ENCODE measurements at places on chromosomes 12 and 14.

DNA sequence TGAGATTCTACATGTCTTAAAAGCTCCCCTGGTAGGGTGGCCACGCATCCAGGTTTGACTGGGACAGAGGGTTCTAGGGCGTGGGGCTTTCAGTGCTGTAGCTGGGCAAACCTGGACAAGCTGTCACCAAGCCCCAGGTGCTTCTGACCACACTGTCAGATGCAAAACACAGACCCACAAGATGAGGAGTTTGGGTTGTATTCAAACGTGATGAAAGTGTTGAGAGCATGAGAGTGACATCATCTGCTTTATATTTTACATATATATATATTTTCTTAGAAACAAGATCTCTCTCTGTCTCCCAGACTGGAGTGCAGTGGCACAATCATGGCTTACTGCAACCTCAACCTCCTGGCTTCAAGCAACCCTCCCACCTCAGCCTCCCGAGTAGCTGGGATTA, 210.1 kb downstream of the DPF3 start:
- DNase-seq, result no peak

DNA sequence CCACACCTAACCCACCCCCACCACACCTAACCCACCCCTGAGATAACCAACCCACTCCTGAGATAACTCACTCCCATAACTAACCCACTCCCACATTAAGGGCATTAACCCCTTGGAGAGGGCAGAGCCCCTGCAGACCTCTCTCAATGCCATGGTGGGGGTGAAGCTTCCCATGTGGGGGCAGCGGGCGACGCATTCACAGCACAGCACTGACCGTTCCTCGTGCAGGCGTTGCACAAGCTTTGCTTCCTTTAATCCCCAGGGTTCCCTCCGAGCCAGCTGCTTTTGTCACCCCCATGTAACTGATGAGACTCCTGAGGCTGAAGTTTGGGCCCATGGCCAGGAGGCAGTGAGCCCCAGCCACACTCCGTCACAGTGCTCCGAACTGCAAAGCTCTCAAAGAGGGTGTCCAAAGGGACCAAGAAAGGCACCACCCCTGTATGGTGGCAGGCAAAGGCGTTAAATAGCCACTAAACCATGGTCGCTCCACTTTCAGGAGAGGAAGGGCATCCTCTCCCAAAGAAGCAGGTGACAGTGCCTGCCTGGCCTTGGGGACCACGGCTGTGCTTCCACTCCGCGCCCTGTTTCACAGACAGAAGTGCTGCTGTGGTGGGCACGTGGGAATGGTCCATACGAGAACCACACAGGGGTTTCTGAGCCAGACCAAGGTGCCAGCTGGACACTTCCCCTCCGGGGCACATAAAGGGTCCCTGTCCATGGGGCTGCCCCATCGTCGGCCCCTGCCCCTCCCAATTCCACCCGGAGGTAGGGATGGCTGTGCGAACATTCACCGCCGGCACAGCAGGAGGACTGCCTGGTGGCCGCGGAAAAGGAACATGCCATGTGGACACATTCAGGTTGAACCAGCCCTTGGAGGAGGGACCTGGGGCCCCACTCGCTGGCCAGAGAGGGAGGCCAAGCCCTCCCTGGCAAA, 28.3 kb downstream of the GALNT9 start:
- DNase-seq, result no peak

GRCh38 chr12:14962153-14962539, 745 bp upstream of the ARHGDIB start:
- DNase-seq, result no peak

- DNase-seq, result no peak
These were observed 75.3 kb upstream of the DUSP6 start for GRCh38 chr12:89427508-89428156.

Data from esophagus muscularis mucosa (tissue), 4 donors.